ENCODE measurements at places on chromosomes 3 and 15. TPM values are rescaled to one million over a fixed set of nuclear protein-coding genes. Genes with fewer than 3 reads are reported as not detected.

GRCh38 chr15:89161666-89162065 lies 59.7 kb downstream of the RLBP1 start:
- no peaks in the 10 kb centered on the region for H3K27me3 ChIP-seq
- H3K4me3 ChIP-seq, result no peak overlapping the region
- no peak for DNase-seq

GRCh38 chr3:33826206-33826605 lies 27.8 kb downstream of the PDCD6IP start:
- no peak overlapping the region for H3K27ac ChIP-seq
- H3K4me1 ChIP-seq, result no peaks in the 10 kb centered on the region
- no peak overlapping the region for H3K4me3 ChIP-seq
- no peak for DNase-seq

Gene ZBTB47
- polyA plus RNA-seq, result 2.8 TPM

DNA sequence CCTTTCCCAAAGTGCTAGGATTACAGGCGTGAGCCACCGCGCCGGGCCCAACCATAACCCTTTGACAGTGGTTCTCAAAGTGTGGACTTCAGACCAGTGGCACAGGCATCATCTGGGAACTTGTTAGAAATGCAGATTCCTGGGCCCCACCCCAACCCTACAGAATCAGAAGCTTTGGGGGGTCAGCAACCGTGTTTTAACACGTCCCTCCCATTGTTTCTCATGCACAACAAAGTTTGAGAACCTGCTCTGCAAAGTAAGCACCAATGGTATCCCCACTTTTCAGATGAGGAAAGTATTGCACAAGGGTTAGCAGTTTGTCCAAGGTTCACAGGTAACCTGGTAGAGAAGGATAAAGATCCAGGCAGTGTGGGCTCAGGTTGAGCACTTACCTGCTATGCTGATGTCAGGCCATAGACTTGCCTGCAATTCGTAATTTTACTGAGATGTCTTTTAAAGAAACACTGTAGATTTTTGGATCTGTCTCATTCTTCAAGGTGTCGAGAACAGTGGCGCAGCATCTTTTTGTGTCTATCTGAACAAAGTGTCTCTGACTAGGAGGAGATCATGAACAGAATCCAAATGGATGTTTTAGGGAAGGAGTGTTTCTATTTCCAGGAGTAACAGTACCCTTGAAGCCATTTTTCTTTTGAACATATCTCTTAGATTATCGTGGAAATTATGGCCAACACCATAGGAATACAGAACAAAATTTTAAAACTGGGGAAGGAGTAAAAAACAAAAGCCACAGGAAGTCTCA lies 2.5 kb downstream of the GXYLT2 start:
- peaks cover 8% of the 10 kb centered on the region for H3K4me1 ChIP-seq
- peaks cover 37% of the 10 kb centered on the region for H3K27me3 ChIP-seq
- no peak for DNase-seq
- H3K4me3 ChIP-seq, result no peak overlapping the region
- no peak overlapping the region for H3K27ac ChIP-seq

Gene SLC12A8
- polyA plus RNA-seq, result 16.9 TPM
